ENCODE measurements at places on chromosomes 13 and 19.

DNA sequence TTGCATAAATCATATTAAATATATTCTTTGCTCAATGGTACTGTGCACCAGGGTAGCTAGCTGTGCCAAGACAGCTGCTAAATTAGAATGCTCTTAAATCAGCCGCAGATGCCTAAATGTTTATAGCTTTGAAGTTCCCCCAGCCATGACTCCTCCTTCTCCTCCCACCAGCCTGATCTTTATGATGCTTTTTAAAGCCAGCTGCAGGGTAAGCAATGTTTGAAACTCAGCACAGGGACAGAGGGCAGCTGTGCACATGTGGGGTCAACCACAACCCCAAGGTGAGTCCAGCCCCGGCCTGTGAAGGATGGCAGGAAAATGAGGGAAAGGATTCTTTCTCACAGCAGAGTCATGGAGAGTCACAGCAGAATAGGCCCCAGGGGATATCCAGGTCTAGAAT lies 635.7 kb downstream of the UQCRFS1 start:
- no peak for DNase-seq

DNA sequence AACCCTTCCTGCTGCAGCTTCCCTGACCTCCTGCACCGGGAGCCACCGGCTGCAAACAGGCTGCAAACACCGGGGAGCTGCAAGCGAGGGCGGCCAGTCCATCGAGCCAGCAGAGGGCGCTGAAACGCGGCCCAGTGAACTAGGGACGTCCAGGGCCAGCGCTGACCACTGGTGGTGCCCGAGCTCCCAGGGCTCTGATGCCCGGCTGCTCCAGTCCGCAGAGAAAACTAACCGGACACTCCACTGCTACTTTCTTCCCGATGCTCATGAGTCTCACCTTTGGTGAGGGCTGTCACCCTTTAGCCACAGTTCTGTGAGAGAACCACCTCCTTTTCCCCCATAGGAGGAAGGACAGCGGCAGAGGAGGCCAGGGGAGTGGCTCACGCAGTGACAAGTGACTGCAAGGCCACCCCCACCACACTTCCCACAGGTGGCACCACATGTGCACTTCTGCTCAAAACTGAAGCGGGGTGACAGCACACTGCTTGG lies 82.8 kb upstream of the MTIF3 start:
- no peak for DNase-seq

GRCh38 chr19:1407528-1408299 lies at the start of gene DAZAP1:
Gene DAZAP1, plus strand, starts transcription at chr19:1407586. Its CDS starts 188 bp downstream, at chr19:1407774.
- no peak for DNase-seq

GRCh38 chr19:16185768-16186123 lies 536 bp downstream of the FAM32A start:
- DNase-seq, result no peak

- DNase-seq, result no peak
Measured at GRCh38 chr19:39405958-39406655, 540 bp upstream of the ZFP36 start.

GRCh38 chr19:28641395-28641794 lies 571.6 kb downstream of the UQCRFS1 start:
- no peak for DNase-seq

GRCh38 chr13:106318941-106319411 lies 216.5 kb downstream of the EFNB2 start:
- no peak for DNase-seq

- no peak for DNase-seq
Measured at GRCh38 chr13:61192826-61193225, 222.8 kb downstream of the PCDH20 start.

Measured in NCI-H187 treated with DMSO at 0.1 percent for 48 hours (cell line).